Adipocyte (in vitro differentiated cells): ENCODE measurements at places on chromosomes 4 and X.

- peak; percentile 9 for DNase-seq
These were observed 66.1 kb upstream of the ACSL1 start for GRCh38 chr4:184891816-184892397.

DNA sequence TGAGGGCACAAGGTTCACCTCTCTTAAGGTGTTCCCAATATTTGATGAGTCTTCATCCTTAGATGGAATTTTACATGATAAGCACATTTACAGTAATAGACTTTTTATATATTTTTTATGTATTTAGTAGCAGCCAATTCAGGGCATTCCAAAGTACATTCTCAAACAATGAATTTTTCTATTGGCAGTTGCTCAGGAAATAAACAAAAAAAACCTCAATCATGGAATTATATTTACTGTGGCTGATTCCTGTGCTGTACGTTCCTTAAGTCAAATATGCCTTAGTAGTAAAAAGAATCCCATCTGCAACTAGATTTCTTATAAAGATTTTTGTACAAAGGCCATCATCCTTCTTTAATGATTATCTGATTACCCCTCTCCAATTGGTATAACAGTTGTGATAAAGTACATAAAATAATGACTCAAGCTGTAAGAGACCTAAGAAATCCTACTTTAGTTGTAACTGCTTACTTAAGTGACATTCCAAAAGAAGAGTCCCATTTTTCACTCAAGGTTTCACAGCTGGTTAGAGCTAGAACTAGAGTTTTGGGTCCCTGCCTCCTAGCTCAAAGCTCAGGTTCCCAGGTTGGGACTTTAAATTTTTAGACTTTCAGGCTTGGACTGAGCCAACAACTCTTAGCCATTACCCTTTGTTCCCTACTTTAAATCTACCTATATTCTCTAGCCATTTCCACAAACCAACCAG, 152.7 kb downstream of the FHIP1A start:
- peak; percentile 62 for DNase-seq

GRCh38 chr4:124804584-124804983, 92.1 kb upstream of the ANKRD50 start:
- peak; percentile 23 for DNase-seq

GRCh38 chr4:108861334-108861733, 98.5 kb upstream of the ETNPPL start:
- peak; percentile 30 for DNase-seq

- no peak for DNase-seq
These were observed 2.2 kb downstream of the GPR78 start for GRCh38 chr4:8582436-8582835.

DNA sequence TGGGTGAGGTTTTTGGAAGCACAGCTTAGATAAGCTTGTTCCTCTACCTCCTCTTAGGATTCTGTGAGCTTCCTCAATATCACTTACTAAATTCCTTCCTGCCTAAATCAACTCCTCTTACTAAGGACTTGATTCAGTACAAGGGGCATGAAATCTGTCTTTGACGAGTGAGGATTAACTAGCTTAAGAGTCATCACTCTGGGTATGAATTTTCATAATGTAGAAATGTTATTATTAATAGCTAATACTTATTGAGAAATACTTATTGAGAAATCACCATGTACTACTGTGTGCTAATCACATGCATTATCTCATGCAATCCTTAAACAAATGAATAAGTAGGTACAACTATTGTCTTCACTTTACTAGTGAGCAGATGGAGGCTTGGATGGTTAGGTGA, 28.6 kb downstream of the TRPC3 start:
- DNase-seq: no peak

- DNase-seq: peak; percentile 40
These were observed 5.3 kb upstream of the OTC start for GRCh38 chrX:38347136-38347535.

- DNase-seq: no peak
These were observed 1055.8 kb upstream of the DIAPH2 start for GRCh38 chrX:95628796-95629195.

DNA sequence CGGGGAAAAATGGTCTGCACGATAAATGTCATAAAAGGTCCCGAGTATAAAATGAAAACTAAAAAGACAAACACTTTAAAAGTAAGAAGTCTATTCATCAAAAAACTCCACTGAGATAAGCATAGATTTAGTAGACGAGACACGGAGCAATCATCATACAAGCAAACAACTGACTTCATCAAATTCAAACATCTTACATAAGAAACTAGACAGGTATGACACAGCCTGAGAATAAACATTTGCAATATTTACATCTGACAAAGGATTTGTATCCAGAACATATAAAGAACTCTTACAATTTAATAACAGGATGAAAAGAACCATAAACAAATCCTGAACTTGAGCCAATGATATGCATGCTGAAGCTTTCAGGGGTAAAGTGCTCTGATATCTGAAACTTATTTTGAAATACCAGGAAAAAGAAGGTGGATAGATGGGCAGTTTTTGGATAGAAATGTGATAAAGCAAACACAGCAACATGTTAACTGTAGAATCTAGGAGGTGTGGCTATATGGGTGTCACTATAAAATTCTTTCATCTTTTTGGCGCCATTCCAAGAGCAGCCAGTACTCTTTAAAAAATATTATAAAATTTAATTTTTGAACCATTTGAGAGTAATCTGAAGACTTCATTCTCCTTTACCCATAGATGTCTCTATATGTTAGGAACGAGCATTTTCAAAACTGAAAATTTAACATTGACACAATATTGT, 12.0 kb downstream of the MPP1 start:
- no peak for DNase-seq
